ENCODE measurements at places on chromosomes 7 and 10. TPM values are rescaled to one million over a fixed set of nuclear protein-coding genes. Genes with fewer than 3 reads are reported as not detected.

The CHAT gene
- total RNA-seq = not detected

The SAMD9L gene
- total RNA-seq = 5.6 TPM

The TSPAN14 gene
- total RNA-seq = 45.1 TPM

The ANKRD61 gene
- not detected for total RNA-seq

The TRIM74 gene
- total RNA-seq = 0.17 TPM

The CTAGE8 gene
- total RNA-seq = 0.78 TPM

The RFC2 gene
- total RNA-seq = 95.4 TPM

Data from activated CD8-positive, alpha-beta memory T cell treated with anti-CD3 and anti-CD28 coated beads for 36 hours (primary cell).